Esophagus mucosa (tissue), 1 donor: ENCODE measurements at places on chromosomes 3 and 15. TPM values are rescaled to one million over a fixed set of nuclear protein-coding genes. Genes with fewer than 3 reads are reported as not detected.

- ATAC-seq, result no peak
Observed at GRCh38 chr3:51722362-51722761, 15.5 kb downstream of the GRM2 start.

DNA sequence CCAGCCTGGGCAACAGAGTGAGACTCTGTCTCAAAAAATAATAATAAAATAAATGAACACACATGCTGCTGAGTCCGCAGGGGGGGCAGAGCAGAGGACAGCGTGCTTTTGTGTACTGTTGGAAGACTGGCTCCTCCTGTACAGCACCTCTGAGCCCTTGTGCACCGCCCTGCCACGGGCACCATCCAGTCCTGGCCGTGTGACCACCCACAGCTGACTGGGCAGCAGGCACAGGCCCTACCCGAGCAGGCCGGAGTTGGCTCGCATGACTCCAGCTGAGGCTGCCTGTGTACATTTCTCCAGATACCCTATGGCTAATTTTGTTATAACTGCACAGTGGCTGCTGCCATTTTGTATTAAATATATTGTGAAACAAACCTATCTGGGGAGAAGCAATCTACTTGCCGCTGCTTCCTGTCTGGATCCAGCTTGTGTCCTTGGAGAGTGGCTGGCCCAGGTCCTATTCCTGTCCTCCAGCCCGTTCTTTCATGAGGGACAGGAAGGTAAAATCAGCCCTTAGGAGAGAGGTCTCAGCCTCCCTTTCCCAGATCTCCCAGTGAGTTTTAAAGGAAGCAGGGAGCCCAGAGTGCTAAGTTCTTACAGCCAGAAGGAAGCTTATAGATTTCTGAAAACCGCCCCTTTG, 14.6 kb downstream of the IVD start:
- peak; percentile 21 for ATAC-seq

GRCh38 chr3:128484404-128485281, 8.4 kb downstream of the GATA2 start:
- ATAC-seq, result no peak

- no peak for ATAC-seq
Observed at GRCh38 chr3:80677796-80678195, 910.0 kb upstream of the ROBO1 start.

DNA sequence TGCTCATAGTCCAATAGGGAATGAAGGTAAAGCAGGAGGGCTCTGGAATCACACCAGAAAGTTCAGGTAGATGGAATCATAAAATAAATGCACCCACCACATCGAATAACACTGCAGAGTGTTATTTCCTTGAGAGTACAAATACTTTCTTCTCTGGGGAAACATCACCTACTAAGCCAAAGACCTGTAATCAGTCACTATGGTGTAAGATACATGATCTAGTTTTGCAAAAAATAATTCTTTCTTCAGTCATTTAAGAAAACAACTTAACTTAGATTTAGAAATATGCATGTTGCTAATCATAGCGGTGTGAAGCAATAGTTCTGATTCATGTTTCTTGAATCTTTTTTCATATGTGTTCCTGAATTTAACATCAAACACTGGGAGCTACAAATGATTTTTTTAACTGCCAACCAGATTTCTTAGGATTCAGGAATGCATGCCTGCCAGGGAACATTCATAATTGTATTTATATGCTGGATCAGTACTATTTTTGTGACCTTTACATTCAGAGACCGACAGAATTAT, 40.2 kb upstream of the MEIS2 start:
- no peak for ATAC-seq

VGLL3 gene
- 1.6 TPM for total RNA-seq

XIRP1 gene
- total RNA-seq, result not detected

PPP1R14D gene
- total RNA-seq, result not detected
